Naive B cell (primary cell): ENCODE measurements at places on chromosomes 4 and X.

- DNase-seq: no peak
Observed at GRCh38 chr4:169383724-169384123, 113.0 kb upstream of the SH3RF1 start.

GRCh38 chr4:92789741-92790140, 486.0 kb downstream of the GRID2 start:
- no peak for DNase-seq

GRCh38 chr4:112423591-112423990, 92.4 kb downstream of the NEUROG2 start:
- DNase-seq: no peak

DNA sequence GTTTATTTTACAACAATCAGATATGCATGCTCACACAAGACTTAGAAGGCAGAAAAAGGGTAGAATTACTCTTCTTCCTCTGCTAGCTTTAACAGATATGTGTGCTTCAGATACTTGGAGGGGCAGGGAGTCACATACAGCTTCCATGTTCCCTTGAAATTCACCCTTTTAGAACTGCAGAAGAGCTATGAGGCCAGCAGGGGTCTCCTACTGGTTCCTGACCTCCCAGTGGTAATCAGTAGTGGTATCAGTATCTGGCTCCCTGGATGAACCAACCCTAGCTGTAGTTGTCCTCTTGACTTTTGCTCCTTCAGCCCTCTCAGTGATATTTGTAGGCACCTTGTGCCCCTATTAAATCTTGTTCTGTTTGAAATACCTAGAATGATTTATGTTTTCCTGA, 81.5 kb downstream of the RCHY1 start:
- no peak for DNase-seq

GRCh38 chrX:78658845-78659744, at the start of gene RTL3:
RTL3 (minus strand) TSS chrX:78659328; CDS start chrX:78658420, 908 bp downstream.
- no peak for DNase-seq

DNA sequence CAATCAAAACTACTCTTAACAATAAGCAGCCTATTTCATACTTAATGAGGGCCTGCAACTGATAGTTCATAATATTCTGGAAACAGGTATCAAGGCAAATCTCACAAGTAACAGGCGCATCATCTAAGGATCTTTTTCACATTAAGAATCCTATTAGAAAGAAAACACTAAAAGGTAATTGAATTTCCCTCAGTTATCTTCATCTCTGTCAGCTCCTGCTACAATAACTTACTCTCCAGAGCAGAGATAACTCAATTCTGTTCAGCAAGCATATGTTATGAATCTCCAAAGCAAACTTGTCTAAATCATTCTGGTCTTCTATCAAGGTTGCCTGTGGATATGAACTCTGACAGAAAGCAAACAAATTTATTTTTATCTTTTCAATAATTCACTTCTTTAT, 126.1 kb downstream of the MAB21L2 start:
- DNase-seq: no peak

- peak; percentile 20 for DNase-seq
Observed at GRCh38 chr4:53929955-53930798, 134.2 kb downstream of the CHIC2 start.

- no peak for DNase-seq
Observed at GRCh38 chr4:92104506-92104905, 199.3 kb upstream of the GRID2 start.

- no peak for DNase-seq
Observed at GRCh38 chr4:3114377-3114776, 39.9 kb downstream of the HTT start.

DNA sequence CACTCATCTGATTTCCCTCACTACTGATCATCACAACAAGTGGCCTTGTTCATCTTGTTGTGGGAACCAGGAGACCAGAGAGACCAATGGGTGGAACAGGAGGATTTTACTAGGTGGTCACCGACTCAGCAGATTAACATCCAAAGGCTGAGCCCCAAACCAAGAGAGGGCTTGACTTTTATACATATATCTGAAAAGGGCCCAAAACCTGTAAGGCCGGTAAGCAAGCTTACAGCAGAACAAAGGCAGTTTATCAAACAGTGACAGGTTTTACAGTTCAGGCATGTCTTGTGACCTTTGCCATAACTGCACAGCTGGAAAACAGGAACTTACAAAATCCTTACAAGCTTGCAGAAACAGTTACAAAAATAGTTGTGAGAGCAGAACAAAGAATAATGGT, 195.9 kb downstream of the OR13H1 start:
- no peak for DNase-seq

DNA sequence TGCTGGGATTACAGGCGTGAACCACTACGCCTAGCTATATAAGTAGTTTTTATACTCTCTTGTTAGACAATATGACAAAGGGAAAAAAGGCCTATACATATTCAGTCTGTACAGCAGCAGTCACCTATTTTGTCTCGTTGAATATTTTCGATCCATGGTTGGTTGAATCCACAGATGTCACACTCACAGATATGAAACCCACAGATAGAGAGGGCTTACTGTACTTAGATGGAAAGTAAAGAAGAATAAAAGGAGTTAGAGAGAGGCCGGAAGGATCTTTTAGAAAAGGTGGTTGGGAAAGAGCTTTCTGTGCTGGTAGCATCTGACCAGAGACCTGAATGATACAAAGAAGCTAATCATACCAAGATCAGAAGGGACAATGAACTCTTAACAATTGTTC, 38.3 kb upstream of the SPINK2 start:
- DNase-seq: no peak

GRCh38 chrX:13688384-13688957, 457 bp upstream of the RAB9A start:
- no peak for DNase-seq

DNA sequence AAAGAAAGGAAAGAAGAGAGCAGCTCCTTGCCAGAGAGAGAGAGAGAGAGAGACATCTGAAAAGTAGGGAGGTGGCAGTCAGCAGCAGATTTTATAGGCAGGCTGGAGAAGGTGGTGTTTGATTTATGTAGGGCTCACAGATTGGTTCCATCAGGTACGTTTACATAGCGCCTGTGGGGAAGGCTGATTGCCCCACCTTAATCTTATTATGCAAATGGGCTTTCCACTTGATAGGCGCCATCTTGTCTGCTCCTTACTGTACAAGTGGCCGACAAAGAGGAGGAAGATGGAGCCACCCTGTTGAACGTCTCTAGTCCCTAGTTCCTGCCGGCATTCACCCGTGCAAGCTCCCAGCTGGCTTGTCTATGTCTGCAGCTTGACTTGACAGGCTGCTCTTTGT, 49.1 kb upstream of the DHRSX start:
- DNase-seq: no peak

DNA sequence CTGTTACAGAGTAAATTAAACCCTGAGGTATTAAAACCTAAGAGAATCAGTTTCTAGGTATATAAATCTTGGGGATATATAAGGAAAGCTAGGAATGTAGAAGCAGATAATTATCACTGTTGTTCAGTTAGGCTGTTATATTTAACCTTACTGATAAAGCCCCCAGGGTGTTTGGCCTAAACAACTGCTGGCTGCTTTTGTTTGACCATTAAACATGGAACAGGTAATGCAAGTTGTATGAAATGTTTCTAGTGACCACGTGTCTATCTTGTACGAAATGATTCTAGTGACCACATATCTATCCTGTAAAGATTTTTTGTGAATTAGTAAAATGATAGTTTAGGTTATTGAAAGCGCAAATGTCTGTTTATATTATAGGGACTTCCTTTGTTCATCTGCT, 52.6 kb downstream of the SGMS2 start:
- DNase-seq: no peak

DNA sequence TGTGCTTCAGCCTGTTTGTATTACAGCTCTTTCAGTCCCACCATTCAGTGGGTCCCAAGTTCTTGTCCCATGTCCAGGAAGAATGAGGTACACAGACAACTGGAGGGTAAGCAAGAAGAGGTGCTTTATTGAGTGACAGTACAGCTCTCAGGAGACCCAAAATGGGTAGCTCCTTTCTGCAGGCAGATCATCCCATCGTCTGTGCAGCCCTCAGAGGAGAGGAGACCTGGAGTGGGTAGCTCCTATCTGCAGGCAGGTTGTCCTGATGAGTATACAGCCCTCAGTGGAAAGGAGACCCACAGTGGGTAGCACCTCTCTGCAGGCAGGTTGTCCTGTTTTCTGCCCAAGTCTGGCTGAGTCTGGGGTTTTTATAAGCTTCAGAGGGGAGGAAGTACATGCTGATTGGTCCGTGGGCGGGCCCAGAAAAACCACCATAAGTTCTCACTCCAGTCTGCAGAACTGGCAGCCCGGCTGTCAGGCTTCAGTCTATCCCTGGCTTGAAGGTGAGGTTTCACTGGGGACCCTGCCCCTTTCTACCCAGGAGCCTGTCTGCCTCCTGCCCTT, 18.0 kb downstream of the GRK4 start:
- no peak for DNase-seq

DNA sequence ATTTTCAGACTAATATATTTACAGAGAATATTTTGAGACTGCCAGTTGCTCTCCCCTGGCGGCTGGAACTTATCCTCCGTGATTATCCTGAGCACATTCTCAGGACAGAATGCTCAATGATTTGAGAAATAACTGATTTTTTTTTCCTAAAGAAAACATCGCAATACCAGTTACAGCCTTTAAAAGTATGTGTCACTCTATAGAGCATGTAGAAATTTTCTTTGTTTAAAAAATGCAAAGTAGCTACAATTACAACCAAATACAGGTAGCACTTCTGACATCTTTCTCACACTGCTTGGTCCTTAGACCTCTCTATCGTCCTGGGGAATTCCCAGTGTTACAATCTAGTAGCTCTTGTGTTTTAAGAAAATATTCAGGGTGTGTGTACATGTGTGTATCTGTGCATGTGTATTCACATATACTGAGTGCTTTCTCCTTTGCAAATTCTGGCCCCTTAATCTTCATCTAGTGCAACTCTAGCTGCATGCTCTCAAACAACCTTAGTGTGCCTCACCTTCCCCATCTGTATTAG, 13.8 kb downstream of the APBB2 start:
- no peak for DNase-seq

DNA sequence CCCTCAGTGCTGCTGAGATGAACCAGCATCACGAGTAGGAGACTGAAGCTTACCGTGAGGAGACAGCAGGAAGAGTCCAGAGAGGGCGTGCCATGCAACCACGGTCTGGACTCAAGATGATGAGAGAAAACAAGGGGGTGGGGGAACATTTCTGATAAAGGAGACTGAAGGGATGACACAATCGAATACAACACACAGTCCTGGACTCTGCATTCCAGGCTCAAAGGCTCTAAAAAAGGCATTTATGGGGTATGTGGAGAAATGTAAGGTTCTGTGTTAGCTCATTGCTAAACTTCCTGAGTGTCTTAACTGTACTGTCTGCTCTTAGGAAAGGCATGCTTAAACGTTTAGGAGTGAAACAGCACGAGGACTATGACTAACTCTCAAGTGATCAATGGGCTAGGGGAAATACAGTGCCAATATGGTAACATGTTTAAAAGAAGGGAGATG, 20.6 kb upstream of the IRAK1 start:
- DNase-seq: no peak

DNA sequence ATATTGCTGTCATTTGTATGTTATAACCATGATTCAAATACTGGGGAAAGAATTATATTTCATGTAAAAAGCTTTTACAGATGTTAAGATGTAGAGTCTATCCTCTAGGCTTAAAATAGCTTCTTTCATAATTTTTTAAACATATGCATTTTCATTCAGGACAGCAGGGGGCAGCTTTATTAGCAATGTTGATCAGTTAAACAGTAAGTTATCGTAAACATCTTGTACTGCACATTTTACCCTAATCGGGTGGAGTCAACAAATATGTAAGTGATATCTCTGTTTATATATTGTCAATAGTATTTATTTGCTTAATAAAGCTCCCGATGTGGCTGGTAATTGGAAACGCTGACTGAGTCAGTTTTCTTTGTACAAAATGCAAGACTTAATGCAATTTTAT, 142.5 kb upstream of the MED14 start:
- peak; percentile 6 for DNase-seq

- DNase-seq: peak; percentile 58
Observed at GRCh38 chrX:12950851-12951594, 23.9 kb upstream of the TMSB4X start.

DNA sequence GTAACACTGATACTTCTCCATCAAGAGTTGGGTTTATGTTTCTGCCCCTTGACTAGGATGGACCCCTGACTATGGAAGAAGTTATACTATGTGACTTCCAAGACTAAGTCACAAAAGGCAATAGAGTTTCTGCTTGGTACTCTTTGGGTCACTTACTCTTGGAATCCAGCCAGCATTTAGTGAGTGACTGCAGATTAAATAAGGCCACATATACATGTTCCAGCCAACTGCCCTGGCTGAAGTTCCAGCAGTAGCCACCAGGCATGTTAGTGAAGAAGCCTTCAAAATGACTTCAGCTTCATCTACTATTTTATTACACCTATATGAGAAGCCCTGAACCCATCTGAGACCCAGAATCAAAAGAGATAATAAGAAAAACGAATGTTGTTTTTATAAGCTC, 524.0 kb downstream of the DMD start:
- no peak for DNase-seq

DNA sequence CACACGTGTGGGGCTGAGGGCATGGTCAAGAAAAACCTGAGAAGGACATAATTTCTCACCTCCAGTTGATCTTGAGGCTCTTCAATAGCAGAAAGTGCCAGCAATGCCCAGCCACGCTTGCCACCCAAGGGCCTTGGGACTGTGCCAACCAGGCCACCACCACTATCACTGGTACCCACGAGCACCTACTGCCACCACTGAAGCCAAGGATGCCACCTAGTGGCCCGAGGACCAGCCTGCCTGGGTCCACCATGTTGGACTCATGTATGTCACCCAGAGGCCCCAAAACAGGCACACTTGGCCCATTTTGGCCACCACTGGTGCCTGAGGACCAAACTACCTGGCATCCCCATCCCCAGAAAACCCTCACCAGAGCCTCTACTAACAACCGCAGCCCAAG, 191.8 kb downstream of the ADAM29 start:
- DNase-seq: no peak
